ENCODE measurements at places on chromosomes 16 and 17.
A peak's percentile ranks its signal among the peaks of the same experiment; 100 is the strongest.

GRCh38 chr16:66859397-66860068 is 15.3 kb downstream of the CA7 start:
- no peak for DNase-seq

GRCh38 chr17:71987634-71988033 is 133.2 kb upstream of the SOX9 start:
- no peak for DNase-seq

DNA sequence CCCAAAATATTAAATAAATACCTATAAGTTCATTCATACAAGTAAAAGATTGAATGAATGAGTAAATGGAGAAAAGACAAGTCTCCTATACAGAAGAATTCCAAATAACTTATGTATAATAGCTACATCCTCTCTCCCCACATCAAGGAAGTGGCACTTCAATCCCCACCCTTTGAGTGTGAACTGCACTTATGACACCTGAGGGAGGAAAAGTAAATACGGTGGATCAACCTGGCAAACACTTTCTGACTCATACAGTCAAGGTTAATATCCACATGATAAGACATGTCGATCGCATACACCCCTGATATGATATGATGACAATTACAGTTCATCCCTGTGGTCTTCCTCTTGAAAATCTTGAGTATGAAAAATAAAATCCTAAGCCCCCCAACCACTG is 18.0 kb downstream of the SLFN12L start:
- no peak for DNase-seq

DNA sequence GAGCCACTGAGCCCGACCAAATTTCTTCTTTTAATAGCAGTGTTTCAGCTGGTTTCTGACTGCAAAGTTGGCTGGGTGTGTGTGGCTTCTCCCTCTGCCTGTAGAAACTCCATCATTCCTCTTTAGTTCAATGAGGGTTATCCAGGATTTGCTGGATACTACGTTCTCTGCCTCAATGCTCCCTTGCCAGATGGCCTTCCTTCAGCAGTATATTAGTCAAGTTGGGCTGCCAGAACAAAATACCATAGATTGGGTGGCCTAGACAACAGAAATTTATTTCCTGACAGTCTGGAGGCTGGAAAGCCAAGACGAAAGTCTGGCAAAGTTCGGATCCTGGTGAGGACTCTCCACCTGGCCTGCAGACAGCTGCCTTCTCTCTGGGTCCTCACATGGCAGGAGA is 103.7 kb downstream of the NOG start:
- DNase-seq = no peak

DNA sequence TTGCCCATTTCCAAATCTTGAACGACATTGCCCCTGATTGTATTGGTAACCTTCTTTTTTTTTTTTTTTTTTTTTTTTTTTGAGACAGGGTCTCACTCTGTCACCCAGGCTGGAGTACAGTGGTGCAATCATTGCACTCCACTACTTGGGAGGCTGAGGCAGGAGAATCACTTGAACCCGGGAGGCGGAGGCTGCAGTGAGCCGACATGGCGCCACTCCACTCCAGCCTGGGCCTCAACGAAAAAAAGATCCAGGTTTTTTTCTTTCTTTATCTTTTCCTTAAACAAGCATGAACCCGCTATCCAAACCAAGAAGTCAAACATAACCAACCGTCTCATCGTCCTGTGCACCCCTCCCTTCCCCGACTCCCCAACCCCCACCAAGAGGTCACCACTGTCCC is 47.6 kb upstream of the RPH3AL start:
- DNase-seq = no peak

GRCh38 chr17:57624386-57624785 is 120.7 kb downstream of the CCDC182 start:
- DNase-seq = no peak

DNA sequence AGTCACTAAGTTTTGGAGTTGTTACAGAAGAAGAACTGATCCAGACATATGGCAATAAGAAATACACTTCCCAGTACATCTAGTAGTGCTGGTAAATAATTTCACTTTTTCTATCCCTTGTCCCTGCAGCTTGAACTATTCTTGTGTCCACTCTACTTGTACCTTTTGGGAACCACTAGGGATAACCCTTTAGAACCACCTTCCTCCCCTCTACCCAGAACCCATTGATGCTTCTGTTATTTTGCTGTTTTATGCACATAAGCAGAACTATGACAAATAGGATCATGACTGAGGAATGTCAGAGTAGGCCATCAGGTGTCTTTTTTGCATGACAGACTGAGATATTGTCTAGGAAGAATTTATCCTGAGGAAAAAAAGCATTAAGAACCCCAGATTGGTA is 125.1 kb downstream of the BRIP1 start:
- DNase-seq = no peak

GRCh38 chr17:42682722-42683403 is 532 bp downstream of the CNTNAP1 start:
- no peak for DNase-seq

GRCh38 chr17:49290690-49291359 is 60.2 kb upstream of the PHOSPHO1 start:
- DNase-seq = no peak

- DNase-seq = no peak
Observed at GRCh38 chr16:84712801-84713775, 13.3 kb downstream of the USP10 start.

DNA sequence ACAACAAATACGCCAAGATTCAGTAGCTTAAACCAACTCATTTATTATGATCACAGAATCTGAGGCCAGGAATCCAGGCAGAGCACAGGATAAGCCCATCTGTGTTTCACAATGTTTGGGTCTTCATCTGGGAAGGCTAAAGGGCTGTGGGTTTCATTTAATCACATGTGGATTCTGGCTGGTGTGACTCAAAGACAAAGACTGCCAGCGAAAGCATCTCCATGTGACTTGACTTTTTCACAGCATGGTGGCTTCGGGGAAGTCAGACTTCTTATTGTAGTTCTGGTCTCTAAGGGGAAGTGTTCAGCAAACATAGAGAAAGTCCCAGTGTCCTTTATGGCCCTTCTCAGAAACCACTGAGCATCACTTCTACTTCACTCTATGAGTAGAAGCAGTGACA is 1014.4 kb upstream of the GOT2 start:
- DNase-seq = no peak

GRCh38 chr16:72266836-72267235 is 94.9 kb upstream of the PMFBP1 start:
- no peak for DNase-seq

GRCh38 chr17:38663125-38663751 is 11.5 kb downstream of the EPOP start:
- peak; percentile 48 for DNase-seq

DNA sequence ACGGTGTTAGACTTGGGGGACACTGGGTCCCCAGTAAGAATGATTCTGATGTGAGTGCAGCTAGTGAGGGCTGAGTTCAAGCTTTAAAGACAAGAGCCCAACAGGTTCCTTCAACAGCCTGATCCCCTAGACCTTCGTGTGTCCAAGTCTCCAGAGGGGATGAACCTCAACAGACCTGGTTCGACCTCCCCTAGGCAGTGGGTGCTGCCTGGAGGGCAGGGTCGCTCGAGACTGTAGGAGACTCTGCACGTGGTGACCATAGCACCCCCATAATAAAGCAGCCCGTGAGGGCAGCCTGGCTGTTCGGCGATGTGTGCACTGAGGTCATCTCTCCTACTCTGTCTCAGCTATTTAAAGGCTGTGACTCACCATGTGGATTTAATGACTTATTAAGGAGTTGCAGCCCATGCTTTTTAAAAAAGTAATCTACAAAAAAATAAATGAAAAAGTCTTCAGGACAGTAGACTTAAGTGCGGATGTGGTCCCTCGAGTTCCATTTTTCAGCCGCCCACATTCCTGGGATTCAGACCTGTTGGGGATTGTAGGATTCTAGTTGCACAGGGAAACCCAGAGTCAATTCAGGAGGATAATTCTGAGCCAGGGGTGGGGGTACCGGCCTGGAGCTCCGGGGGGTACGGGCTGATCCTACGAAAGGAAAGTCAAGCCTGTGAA is 23.4 kb upstream of the METRNL start:
- DNase-seq = no peak

DNA sequence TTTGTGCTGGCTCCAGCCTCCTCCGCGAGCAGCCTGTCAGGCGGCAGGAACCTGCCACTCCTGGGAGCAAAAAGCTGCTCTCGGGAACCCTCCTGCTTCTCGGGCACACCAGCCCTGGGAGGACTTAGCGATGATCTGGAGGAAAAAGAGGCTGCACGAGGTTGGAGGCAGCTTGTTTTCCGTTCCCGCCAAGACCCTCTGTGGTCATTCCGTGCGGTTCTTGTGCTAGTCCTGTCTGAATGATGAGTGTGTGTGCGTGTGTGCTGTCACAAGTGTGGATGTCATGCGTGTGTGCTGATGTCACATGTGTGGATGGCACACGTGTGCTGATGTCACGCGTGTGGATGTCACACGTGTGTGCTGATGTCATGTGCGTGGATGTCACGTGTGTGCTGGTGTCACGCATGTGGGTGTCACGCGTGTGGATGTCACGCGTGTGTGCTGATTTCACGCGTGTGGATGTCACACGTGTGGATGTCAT is 150.0 kb downstream of the NPIPB11 start:
- no peak for DNase-seq

DNA sequence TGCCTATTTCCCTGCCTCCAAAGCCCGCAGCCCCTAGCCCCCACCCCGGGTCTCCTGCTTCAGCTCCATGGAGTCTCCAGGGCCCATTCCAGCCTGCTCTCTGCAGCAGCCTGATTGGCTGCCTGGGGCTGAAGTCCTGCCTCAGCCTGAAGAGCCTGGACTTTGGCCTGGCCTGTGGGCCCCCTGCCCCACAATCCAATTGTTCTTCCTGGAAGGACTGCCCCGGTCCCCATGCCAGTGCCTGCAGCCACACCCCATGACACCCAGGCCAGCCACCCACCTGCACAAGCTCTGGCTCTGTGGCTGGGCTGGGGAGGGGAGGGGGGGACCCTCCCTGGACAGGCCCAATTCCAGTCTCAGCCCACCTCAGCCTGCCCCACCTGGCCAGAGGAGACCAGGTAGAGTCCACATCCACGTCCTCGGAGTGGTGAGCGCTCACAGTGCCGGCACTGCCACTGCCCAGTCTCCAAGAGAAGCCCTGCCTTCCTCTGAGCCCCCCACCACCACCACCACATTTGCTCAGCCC is 12.3 kb downstream of the ENPP7 start:
- no peak for DNase-seq

GRCh38 chr17:18187821-18188761 is 4.5 kb downstream of the ALKBH5 start:
- no peak for DNase-seq

DNA sequence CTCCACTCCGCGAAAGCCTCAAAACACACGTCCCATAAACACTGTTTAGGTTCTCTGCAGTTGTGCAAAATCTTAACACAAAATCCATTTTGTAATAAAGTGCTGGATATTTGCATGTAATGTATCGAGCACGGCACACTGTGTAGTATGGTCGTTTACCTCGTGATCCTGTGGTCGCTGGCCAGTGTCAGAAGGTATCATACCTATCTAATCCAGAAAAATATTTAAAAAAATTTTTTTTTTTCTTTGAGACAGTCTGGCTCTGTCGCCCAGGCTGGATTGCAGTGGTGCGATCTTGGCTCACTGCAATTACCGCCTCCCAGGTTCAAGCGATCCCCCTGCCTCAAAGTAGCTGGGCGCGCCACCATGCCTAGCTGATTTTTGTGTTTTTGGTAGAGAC is 996 bp downstream of the RPL38 start:
- no peak for DNase-seq

DNA sequence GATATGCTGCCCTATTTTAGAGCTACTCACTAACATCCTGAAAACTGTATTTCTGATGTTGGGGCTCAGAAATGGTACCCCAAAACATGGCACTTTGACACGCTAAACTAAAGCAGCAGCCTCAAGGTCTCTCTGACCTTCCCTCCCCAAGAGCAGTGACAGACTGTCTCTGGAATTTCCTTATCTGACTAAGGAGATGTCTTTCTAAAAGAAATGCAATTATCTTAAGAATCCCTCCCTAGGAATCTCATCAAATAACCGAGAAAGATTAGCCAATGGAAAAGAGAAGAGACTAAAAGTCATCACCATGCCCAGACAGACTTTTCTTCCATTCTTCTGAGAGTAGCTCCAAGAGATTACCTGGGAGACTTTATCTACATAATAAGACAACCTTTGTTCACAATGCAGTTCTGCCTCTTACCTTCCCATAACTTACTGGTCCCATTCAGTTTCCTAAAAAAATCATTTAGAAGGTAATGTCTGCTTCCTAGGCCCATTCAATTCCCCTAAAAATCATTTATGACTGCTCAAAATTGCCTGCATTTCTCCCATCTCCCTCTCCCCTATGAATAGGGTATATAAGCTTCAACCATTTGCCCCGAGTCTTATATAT is 123.9 kb downstream of the CPPED1 start:
- no peak for DNase-seq

DNA sequence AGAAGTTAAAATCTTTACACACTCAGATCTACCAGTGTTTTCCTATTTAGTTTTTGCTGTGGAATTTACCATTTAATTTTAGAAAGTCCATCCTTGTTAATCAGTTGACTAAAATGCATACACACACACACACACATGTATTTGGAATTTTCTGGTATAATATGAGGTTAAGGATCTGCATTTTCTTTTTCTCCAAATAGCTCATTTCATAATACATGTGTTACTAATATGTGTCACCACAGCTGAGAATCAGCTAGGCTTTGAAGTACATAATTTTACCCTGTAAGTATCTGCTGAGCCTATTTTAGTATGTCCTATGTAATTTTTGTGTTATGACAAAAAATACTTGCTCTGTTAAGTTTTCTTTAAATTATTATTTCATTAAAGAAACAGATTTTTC is 143.2 kb downstream of the PHKB start:
- no peak for DNase-seq

GRCh38 chr16:64892835-64893785 is 228.8 kb downstream of the CDH11 start:
- DNase-seq = no peak

DNA sequence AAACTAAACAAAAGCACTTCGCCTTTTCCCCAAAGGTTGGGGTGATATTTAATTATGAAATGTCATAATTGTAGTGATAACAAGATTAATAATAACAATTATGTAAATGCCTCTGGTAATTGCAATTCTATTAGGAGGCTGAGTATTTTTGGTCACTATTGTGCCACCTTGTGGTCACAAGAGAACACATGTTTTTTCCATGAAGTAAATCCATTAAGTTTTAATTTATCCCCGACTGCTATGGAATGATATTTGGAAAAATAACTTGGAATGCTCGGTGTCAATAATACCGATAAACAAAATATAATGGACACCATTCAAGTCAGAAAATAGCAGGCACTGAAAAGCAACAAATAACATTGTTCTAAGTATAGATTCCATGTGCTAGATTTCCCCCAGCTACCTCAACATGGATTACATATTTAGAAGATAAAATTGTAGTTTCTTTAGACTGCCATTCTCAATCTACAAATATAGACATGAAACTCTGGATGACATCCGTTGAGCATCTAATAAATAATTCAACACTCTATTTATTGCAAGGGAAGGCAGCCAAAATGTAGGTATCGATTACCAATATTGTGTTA is 25.0 kb upstream of the KCNJ2 start:
- DNase-seq = no peak

DNA sequence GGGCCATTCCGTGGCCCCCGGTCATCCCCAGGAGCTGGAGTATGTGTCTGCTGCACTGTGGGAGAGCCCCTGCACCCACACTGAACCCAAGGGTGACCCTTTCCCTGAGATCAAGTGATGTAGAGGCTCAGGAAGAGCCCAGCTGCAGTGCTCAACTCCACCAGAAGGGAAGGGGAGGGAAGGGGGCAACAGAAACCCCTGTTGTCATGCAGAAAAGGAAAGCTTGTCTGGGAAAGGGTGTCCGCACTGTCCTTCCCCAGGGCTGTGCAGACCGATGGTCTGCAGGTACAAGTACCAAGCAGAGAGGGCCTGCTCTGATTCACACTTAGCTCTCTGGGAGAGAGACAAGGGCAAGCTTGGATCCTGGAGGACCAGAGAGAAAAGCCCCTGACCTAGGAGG is 45.7 kb upstream of the TOB1 start:
- DNase-seq = no peak
